ENCODE measurements at places on chromosomes 2 and 18.
A peak's percentile ranks its signal among the peaks of the same experiment; 100 is the strongest.

DNA sequence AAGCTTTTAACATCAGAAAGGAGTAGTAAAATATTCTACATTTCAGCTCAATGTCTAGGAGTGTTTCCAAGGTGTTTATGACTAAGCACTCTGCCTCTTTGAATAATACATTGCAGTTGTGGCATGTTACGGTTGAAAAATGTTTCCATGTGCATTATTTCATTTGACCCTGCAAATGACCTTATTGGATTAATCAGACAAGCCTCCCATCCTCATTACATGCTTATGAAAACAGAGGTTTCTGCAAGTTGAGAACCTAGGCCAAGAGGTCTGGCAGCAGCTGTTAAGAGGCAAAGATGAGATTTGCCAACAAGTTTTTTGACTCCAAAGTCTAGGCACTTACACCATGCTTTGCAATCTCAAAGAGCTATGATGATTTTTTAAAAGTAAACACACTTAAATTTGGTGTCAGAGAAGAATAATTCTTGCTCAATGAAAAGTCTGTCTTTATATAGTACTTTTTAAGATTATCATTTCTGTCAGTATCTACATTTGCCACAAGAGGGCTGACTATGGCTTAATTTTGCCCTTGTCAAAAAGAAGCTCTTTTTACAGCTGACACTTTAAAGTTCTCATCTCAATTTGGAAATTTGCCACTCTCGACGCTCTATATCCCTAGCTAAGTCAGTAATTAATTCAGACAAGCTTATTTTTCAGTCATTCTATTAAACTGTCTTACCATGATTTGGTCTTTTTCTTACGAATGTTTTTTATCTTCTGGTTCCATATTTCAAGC is 260.6 kb downstream of the PAX3 start:
- no peak for DNase-seq

GRCh38 chr18:23828426-23828825 is 139.2 kb downstream of the LAMA3 start:
- DNase-seq = peak; percentile 21

DNA sequence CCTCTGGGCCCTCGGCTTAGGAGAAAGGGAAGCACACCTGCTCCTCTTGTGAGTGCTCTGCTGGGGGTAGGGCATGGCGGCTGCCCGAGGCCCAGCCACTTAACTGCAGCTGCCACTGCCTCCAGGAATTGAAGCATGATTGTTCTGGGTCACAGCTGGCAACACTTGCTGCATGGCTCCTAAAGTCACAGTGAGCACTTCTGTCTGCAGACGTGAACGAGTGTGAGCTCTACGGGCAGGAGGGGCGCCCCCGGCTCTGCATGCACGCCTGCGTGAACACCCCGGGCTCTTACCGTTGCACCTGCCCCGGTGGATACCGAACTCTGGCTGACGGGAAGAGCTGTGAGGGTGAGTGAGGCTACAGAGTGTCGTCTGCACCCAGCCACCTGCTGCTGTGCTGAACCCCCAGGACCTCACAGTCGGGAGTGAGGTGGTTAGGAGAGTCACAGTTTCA is 44.4 kb downstream of the FBLN7 start:
- DNase-seq = no peak

DNA sequence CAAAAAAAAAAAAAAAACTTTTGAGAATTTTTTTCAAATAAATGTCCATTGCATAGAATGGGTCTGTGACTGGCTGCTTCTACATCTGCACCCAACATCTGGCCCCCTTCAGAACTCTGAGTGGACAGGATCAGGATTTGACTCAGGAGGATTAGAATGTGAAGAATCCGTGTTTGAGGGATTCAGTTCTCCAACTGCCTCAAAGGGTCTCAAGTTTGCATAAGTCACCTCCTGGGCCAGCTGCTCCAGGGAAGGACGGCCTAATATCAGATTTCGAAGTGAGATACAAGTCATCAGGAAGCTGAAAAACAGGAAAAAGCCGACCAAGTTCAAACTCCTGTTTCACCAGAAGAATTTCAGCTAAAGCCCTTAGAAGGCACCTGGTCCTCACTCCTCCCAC is 10.9 kb downstream of the MAT2A start:
- DNase-seq = no peak
